IMR-90 (cell line): ENCODE measurements at places on chromosomes 7 and 10. TPM values are rescaled to one million over a fixed set of nuclear protein-coding genes. Genes with fewer than 3 reads are reported as not detected.

- no peak overlapping the region for H3K4me3 ChIP-seq
- no peak overlapping the region for H3K27ac ChIP-seq
- peaks cover 17% of the 10 kb centered on the region for H3K4me1 ChIP-seq
- no peaks in the 10 kb centered on the region for H3K27me3 ChIP-seq
- H3K36me3 ChIP-seq: no peaks in the 10 kb centered on the region
Measured at GRCh38 chr10:90965720-90966119, 44.8 kb upstream of the ANKRD1 start.

GRCh38 chr10:71835671-71836595 lies 15.1 kb downstream of the PSAP start:
- H3K36me3 ChIP-seq: peaks cover 28% of the 10 kb centered on the region
- H3K4me3 ChIP-seq: no peak overlapping the region
- no peaks in the 10 kb centered on the region for H3K27me3 ChIP-seq
- no peak overlapping the region for H3K27ac ChIP-seq
- DNase-seq: peak; percentile 70
- peaks cover 27% of the 10 kb centered on the region for H3K4me1 ChIP-seq

DNA sequence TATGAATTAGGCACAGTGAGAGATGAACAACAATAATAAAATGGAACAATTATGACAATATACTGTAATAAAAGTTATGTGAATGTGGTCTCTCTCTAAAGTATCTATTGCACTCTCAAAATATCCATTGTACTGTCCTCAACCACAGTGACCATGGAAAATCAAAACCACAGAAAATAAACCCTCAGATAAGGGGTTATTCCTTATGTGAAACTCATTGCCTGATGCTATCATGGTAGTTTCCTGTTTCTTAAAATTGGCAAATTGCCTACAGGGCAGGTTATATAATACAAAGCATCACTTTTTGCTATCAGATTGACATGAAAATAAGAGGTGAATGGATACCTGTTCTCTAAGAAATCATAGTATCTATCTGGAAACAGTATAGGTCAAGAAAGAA lies 3.8 kb downstream of the MCM10 start:
- no peak overlapping the region for H3K4me3 ChIP-seq
- no peaks in the 10 kb centered on the region for H3K27me3 ChIP-seq
- DNase-seq: no peak
- no peaks in the 10 kb centered on the region; the same call in 1 of the 2 replicates for H3K4me1 ChIP-seq
- no peak overlapping the region for H3K27ac ChIP-seq
- peaks cover 2% of the 10 kb centered on the region; the same call in 1 of the 2 replicates for H3K36me3 ChIP-seq

DNA sequence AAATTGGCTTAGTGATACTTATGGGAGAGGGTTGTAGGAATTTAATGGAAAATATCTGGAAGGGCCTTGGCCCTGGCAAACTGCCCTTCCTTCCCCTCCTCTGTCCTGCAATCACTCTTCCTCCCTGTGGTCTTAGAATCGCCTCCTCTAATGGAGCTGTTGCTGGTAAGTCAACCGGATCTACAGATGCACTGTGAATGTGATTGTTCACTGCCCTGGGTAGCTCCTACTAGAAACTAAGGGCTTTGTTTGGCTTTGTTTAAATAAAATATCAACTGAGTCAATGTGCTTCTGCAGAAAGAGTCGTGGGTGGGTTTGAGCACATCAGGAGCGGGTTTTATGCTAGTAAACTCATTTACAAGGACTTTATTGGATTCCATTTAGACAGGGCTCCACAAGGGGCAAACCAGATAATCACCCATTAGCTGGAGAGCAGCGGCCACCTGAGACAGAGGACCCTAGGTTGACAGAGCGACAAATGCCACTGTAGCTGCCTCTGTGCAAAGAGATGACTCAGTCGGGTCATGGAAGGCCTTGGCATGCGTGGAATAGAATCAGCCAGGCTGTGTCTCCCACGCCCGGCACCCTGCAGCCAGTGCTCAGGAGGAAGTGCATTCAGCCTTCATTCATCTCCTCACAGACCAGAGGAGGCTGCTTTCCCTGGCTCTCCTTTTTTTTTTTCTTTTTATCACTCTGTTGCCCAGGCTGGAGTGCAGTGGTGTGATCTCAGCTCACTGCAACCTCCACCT lies 97.9 kb downstream of the GAD2 start:
- no peak for DNase-seq
- H3K27ac ChIP-seq: no peak overlapping the region
- H3K4me3 ChIP-seq: no peak overlapping the region
- no peaks in the 10 kb centered on the region for H3K4me1 ChIP-seq
- H3K36me3 ChIP-seq: no peaks in the 10 kb centered on the region

DNA sequence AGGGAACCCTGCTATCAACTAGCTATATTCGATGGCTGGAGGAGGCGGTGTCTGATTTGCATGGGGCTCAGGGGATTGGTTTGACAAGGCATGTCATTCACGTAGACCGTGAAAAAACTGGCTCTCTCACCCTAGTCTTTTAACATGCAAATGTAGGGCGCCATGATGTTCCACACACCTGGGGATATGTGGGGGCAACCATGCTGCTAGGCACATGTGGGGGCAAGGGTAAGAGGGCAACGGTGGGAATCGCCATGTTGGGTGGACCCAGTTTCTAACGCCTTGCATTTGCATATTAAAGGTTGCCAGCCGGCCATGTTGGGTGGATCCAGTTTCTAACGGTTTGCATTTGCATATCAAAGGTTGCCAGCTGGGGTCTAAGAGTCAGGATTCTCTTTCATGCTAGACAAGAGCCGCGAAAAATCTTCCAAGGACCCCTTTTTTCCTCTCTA lies 419.2 kb upstream of the NFE2L3 start:
- DNase-seq: no peak
- no peak overlapping the region for H3K4me3 ChIP-seq
- no peak overlapping the region for H3K27ac ChIP-seq
- H3K36me3 ChIP-seq: no peaks in the 10 kb centered on the region
- peaks cover 2% of the 10 kb centered on the region; the same call in 1 of the 2 replicates for H3K27me3 ChIP-seq

GRCh38 chr10:62234077-62234605 lies 34.5 kb downstream of the RTKN2 start:
- no peak for DNase-seq
- no peaks in the 10 kb centered on the region for H3K36me3 ChIP-seq
- H3K27ac ChIP-seq: peak overlapping the region; percentile 100

- H3K4me1 ChIP-seq: peaks cover 8% of the 10 kb centered on the region
- DNase-seq: no peak
- no peaks in the 10 kb centered on the region for H3K36me3 ChIP-seq
- no peak overlapping the region for H3K4me3 ChIP-seq
Measured at GRCh38 chr10:29100505-29100904, 188.4 kb upstream of the LYZL1 start.

GRCh38 chr10:78339251-78339650 lies 305.6 kb downstream of the RPS24 start:
- peaks cover 23% of the 10 kb centered on the region for H3K27me3 ChIP-seq
- H3K4me3 ChIP-seq: no peak overlapping the region
- DNase-seq: no peak
- H3K27ac ChIP-seq: no peak overlapping the region
- peaks cover 15% of the 10 kb centered on the region for H3K4me1 ChIP-seq
- no peaks in the 10 kb centered on the region for H3K36me3 ChIP-seq

- H3K4me1 ChIP-seq: peaks cover 1% of the 10 kb centered on the region; the same call in 1 of the 2 replicates
- no peak for DNase-seq
- H3K27ac ChIP-seq: no peak overlapping the region
- H3K36me3 ChIP-seq: no peaks in the 10 kb centered on the region
- H3K27me3 ChIP-seq: peaks cover 41% of the 10 kb centered on the region
Measured at GRCh38 chr7:155530601-155531000, 15.8 kb downstream of the CNPY1 start.

- no peaks in the 10 kb centered on the region for H3K4me1 ChIP-seq
- H3K36me3 ChIP-seq: no peaks in the 10 kb centered on the region
- H3K27ac ChIP-seq: no peak overlapping the region
- no peak overlapping the region for H3K4me3 ChIP-seq
- H3K27me3 ChIP-seq: no peaks in the 10 kb centered on the region
Measured at GRCh38 chr10:58265249-58265648, 2.4 kb downstream of the IPMK start.

DNA sequence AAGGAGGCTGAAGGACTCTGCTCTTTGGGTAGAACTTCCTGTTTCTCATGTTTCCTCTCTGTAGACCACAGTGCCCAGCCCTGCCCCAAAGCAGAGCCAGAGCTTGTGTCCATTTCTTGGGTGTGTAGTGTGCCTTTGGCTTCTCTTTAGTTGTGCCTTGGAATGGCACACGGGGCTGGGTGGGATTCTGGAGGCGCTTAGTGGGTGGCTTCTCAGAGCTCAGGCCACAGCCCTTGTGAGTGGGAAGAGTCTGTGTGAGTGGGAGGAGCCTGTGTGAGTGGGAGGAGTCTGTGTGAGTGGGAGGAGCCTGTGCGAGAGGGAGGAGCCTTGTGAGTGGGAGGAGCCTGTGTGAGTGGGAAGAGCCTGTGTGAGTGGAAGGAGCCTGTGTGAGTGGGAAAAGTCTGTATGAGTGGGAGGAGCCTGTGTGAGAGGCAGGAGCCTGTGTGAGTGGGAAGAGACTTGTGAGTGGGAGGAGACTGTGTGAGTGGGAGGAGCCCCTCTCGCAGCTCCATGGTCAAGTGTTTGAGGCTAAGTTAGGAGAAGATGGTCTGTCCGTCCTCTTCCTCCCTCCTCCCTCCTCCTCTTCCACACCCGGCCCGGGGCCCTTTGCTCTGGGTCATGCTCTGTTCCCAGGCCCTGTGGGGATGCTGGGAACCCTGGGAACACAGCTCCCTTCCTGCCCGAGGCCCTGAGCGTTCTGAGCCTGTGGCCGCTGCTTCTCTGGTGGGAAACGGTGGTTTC lies 153.0 kb downstream of the GRK5 start:
- no peak overlapping the region for H3K4me3 ChIP-seq
- peaks cover 23% of the 10 kb centered on the region for H3K4me1 ChIP-seq
- no peak overlapping the region for H3K27ac ChIP-seq
- H3K36me3 ChIP-seq: peaks cover 25% of the 10 kb centered on the region

- no peaks in the 10 kb centered on the region for H3K4me1 ChIP-seq
- H3K27ac ChIP-seq: no peak overlapping the region
- H3K27me3 ChIP-seq: no peaks in the 10 kb centered on the region
- no peak for DNase-seq
- no peaks in the 10 kb centered on the region for H3K36me3 ChIP-seq
Measured at GRCh38 chr7:146115851-146116520, 615 bp upstream of the CNTNAP2 start.

DNA sequence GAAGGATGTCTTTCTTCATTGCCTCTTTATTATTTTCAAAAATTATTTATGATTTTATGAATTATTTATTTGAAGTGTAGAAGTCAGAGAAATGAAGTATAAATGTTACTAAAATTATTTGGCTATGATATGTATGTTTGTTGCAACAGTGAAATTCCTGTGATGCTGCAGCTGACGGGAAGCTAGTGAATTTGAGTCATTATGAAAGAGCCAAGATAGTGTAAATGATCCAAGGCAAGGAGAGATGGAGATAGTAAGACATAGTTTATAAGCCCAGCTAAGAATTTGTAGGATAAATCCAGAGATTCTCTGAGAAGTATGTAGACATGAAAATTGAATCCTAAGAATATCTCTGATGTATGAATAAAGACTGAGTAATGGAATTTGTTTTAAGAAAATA lies 30.8 kb downstream of the CASD1 start:
- no peaks in the 10 kb centered on the region for H3K36me3 ChIP-seq
- H3K27me3 ChIP-seq: no peaks in the 10 kb centered on the region
- H3K4me3 ChIP-seq: no peak overlapping the region
- no peaks in the 10 kb centered on the region for H3K4me1 ChIP-seq
- DNase-seq: peak; percentile 50

GRCh38 chr10:91271886-91272285 lies 51.4 kb downstream of the PCGF5 start:
- H3K4me1 ChIP-seq: peaks cover 7% of the 10 kb centered on the region; the same call in 1 of the 2 replicates
- peaks cover 2% of the 10 kb centered on the region; the same call in 1 of the 2 replicates for H3K36me3 ChIP-seq
- no peaks in the 10 kb centered on the region for H3K27me3 ChIP-seq
- peak; percentile 44 for DNase-seq
- no peak overlapping the region for H3K27ac ChIP-seq

- no peaks in the 10 kb centered on the region for H3K27me3 ChIP-seq
- no peaks in the 10 kb centered on the region for H3K4me1 ChIP-seq
- H3K36me3 ChIP-seq: no peaks in the 10 kb centered on the region
- no peak overlapping the region for H3K27ac ChIP-seq
- H3K4me3 ChIP-seq: no peak overlapping the region
Measured at GRCh38 chr10:131119626-131120355, 191.7 kb downstream of the TCERG1L start.

DNA sequence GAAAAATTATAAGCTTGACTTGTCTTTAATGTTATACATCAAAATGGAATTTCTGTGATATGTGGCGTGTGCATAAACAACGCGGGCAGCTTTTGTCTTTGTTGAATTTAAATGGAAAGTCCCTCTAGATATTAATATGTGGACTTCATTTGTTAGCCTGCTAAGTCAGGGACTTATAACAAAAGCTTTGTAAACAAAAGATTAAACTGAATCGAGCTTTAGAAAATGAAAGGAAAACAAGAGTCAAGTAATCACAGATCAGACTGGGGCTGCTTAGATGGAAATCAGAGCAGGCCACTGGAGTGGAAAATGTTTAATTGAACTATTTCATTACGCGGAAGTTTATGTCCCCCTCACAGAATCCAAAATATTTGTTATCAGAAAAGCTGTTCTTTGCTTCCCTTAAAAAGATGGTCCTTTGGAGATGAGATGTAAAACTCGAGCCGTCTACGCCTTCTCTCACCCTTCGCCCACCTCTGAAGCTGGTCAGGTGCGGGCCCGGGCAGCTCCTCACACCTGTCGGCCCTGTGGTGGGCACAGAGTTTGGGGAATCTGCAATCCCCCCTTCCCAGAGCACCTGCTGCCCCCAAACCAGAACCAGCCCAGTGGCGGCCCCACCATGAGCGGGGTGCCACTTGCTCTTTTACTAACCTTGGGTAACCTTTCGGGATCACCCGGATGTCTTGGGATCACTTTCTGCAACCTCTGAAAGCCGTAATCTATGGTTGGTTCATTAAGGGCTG lies 116.2 kb downstream of the EBF3 start:
- no peak overlapping the region for H3K27ac ChIP-seq
- H3K4me3 ChIP-seq: no peak overlapping the region
- no peaks in the 10 kb centered on the region for H3K4me1 ChIP-seq
- DNase-seq: no peak
- H3K27me3 ChIP-seq: no peaks in the 10 kb centered on the region

- no peaks in the 10 kb centered on the region for H3K27me3 ChIP-seq
- H3K27ac ChIP-seq: no peak overlapping the region
- H3K4me3 ChIP-seq: no peak overlapping the region
- H3K4me1 ChIP-seq: peaks cover 3% of the 10 kb centered on the region; the same call in 1 of the 2 replicates
- DNase-seq: no peak
- no peaks in the 10 kb centered on the region for H3K36me3 ChIP-seq
Measured at GRCh38 chr7:801940-802381, 30.3 kb upstream of the SUN1 start.

The EBLN1 gene
- not detected in 2 replicates for total RNA-seq

The TMEM178B gene
- under 0.01 TPM in 2 replicates for total RNA-seq

The SEMA4G gene
- 0.56 and 0.90 TPM in 2 replicates for total RNA-seq

The UNCX gene
- total RNA-seq: not detected in 2 replicates

The RPEL1 gene
- under 0.01 and 0.28 TPM in 2 replicates for total RNA-seq

The DPCD gene
- total RNA-seq: 59.1 and 113 TPM in 2 replicates

The ABCB4 gene
- total RNA-seq: not detected in 2 replicates

The CALHM1 gene
- total RNA-seq: not detected in 2 replicates
